ENCODE measurements at places on chromosomes 5 and 9. TPM values are rescaled to one million over a fixed set of nuclear protein-coding genes. Genes with fewer than 3 reads are reported as not detected.

- peak; percentile 56 for DNase-seq
These were observed 97.3 kb downstream of the USP20 start for GRCh38 chr9:129932303-129933151.

The BARHL1 gene
- not detected for total RNA-seq

- peak; percentile 30 for DNase-seq
These were observed 558 bp downstream of the GRPEL2 start for GRCh38 chr5:149345892-149346222.

DNA sequence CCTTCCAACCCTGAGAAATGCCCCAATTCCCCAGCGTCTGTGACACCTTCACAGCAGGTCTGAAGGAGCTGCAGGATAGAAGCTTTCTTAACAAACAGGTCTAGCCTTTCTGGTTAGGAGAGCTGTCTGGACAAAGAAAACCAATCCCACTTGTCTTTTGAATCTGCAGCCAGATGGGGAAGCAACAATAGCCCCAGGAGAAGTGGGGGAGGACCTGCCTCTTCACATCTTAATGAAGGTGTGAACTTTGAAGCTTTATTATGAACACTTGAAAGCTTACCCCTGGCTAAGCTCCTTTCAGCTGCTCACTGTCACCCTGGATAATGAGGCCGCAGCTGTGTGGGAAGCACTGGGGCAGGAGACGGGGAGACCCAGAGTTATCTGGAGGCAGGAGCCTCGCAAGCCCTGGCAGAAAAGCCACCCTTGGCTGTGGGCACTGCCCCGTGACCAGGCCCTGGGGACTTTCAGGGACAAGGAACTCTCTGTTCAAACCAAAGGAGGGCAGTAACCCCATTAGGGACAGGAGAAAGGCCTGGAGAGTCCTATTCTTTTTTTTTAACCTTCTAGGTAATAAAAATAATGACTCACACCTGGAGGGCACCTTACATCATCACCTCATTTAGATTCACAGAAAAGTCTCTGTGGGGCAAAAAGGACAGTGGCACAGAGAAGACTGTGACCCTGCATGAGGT, 151.8 kb upstream of the RAD23B start:
- no peak for DNase-seq

The NME5 gene
- 2.9 TPM for total RNA-seq

- no peak for DNase-seq
These were observed 68.0 kb downstream of the CACNA1B start for GRCh38 chr9:137945581-137945980.

The NUTM2F gene
- not detected for total RNA-seq

- peak; percentile 47 for DNase-seq
These were observed 25.4 kb upstream of the SARDH start for GRCh38 chr9:133763272-133764183.

The CDC20B gene
- 0.11 TPM for total RNA-seq

The IFNA2 gene
- total RNA-seq, result not detected

The MARVELD2 gene
- 10.6 TPM for total RNA-seq

DNA sequence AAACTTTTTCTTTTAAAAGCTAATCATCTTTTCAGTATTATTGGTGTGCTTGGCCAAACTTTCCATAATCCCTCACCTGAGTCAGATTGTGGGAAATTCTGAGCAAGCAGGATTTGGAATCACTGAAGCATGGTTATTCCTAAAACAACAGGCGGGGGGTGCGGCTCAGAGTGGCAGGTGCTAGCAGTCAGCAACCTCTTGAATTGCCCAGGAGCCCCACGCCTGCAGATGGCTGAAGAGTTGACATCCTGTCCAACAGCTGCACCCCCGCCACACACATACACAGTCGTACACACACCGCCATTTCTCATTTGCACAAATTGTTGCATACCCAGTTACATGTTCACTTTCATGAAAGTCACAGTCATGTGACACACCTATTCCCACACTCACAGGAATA, 96.6 kb downstream of the LHX2 start:
- DNase-seq, result no peak

- no peak for DNase-seq
These were observed 1.5 kb downstream of the CA9 start for GRCh38 chr9:35675204-35675603.

GRCh38 chr9:97954550-97954989, 16.6 kb upstream of the HEMGN start:
- DNase-seq, result peak; percentile 3

The SPATA6L gene
- 3.6 TPM for total RNA-seq

DNA sequence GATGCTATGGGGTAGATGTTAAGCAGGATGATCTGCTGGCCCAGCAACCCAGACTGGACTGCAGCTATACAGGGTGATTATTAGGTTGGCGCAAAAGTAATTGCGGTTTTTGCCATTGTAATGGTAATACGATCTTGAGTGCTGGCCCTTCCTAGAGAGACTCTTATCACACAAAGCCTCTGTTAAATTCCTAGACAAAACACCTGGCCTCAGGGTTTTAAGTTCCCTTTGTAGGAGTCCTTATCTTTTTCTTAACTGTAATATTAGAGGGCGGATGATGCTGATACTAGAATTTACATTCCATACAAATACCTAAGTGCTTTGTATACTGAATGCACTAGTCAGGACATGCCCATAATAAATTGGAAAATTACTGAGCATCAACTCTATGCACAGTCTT, 222.2 kb downstream of the NDUFS4 start:
- peak; percentile 6 for DNase-seq

DNA sequence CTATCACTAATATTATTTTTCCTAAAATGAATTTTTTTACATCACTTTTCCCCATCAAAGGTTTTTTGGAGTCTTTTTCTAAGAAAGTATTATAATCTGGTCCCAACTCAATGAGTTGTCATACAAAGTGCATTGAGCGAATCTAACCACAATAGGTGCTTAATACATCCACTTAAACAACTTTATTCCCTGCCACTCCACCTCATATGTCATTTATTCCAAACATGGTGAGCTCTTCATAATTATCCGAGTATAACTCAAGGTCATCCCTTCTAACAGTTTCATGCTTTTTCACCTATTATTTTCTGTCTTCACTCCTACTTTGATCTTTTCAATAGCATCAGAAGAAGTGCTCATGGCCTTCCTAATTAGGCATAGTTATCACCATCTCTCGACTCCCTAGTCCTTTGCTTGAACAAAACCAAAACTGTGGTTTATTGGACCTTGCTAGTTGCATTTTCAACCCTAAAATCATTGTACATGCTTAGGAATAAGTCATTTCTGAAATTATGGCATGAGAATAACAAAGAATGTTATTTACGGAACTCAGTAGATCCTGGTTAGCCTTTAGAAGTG, 754.7 kb upstream of the CTNND2 start:
- no peak for DNase-seq

- no peak for DNase-seq
These were observed 3.9 kb downstream of the IL9 start for GRCh38 chr5:135891791-135892190.

GRCh38 chr9:116174347-116174746, 20.8 kb downstream of the PAPPA start:
- no peak for DNase-seq

- no peak for DNase-seq
These were observed 10.2 kb upstream of the ERMP1 start for GRCh38 chr9:5842929-5843793.

DNA sequence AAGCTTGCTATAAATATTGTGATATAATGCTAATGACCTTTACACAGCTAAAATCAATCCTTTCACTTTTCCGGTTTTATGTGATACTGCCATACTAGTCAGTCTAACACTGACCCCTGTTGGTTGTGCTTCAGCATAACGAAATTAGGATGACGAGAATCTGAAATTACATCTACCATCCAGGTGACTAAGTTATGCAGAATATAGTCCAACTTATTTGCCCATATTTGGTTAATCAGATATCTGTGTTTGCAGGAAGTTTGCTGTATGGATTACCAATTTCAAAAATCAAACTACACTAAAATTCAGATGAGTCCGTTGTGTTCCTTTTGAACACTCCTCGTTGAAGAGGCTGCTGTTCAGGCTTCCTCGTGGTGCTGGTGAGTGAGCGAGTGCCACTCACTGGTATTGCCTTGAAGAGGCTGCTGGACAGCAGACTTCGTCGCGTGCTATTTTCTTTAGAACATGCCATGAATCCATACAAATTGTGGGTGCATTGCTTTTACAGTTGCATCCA, 32.5 kb downstream of the TENT4A start:
- peak; percentile 47 for DNase-seq

GRCh38 chr5:150848271-150848670, 1.9 kb downstream of the IRGM start:
- peak; percentile 45 for DNase-seq

- no peak for DNase-seq
These were observed 71.0 kb downstream of the PGM5 start for GRCh38 chr9:68427216-68427977.

The TBCA gene
- 222 TPM for total RNA-seq

- peak; percentile 99 for DNase-seq
These were observed 25.6 kb downstream of the ABL1 start for GRCh38 chr9:130860458-130861316.

- DNase-seq, result no peak
These were observed 176.1 kb downstream of the CWC27 start for GRCh38 chr5:64944868-64945267.

GRCh38 chr5:68450245-68450852, 234.8 kb downstream of the PIK3R1 start:
- peak; percentile 89 for DNase-seq

GRCh38 chr5:144390133-144390532, 219.5 kb downstream of the KCTD16 start:
- DNase-seq, result no peak

The PCDHGB6 gene
- 18.4 TPM for total RNA-seq

DNA sequence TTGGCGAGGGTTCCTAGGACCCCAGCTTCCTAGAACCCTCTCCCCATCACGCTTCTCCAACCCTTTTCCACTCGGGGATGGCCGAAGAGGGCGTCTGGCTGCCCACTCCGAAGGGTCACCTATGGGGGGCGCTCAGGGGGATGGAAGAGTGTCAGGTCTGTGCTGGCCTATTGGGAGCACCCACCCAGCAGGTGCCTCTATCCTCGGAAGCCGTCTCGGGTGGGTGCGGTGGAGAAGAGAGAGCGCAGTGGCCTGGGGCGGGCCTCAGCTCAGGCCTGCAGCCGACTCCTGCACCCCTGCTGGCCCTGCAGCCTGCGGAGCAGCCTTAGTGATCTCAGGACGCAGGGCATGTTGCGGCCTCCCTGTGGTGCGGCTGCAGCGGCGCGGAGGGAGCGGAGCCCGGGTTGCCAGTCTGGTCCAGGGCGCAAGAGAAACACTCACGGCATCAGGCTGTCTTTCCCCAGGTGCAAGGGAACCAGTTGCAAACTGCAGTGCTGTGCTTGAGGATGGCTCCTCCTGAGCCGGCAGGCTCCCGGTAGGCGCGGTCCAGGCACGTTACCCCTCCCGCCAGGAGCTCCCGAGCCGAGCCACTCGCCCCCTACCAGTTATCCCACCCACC, 1.5 kb upstream of the IRX2 start:
- DNase-seq, result no peak

The PDE6A gene
- 0.17 TPM for total RNA-seq

The WHRN gene
- total RNA-seq, result 10.2 TPM

GRCh38 chr9:81622471-81623255, 66.7 kb downstream of the TLE1 start:
- no peak for DNase-seq

DNA sequence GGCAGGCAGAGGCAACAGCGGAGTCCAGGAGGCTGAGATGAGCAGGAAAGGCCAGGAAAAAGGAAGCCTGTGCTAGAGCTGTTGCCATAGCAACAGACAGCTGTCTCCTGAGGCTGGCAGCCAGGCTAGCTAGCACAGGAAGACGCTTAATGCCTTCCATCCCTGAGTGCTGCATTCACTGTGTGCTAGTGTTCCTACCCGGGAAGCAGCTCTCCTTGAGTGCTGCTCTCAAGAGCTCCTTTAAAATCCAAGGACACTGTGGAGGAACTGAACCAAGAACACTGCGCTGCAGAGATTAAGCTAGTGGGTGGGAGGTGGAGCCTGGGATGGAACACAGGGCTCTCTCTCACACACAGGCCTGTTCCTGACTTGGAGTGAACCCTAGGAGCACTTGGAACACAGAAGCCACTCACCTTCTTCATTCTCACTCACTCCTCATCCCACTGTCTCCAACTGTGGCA, 53.5 kb upstream of the IL7R start:
- peak; percentile 49 for DNase-seq

All from astrocyte (in vitro differentiated cells and primary cell).